ENCODE measurements at places on chromosomes 4 and X.
A peak's percentile ranks its signal among the peaks of the same experiment; 100 is the strongest.

DNA sequence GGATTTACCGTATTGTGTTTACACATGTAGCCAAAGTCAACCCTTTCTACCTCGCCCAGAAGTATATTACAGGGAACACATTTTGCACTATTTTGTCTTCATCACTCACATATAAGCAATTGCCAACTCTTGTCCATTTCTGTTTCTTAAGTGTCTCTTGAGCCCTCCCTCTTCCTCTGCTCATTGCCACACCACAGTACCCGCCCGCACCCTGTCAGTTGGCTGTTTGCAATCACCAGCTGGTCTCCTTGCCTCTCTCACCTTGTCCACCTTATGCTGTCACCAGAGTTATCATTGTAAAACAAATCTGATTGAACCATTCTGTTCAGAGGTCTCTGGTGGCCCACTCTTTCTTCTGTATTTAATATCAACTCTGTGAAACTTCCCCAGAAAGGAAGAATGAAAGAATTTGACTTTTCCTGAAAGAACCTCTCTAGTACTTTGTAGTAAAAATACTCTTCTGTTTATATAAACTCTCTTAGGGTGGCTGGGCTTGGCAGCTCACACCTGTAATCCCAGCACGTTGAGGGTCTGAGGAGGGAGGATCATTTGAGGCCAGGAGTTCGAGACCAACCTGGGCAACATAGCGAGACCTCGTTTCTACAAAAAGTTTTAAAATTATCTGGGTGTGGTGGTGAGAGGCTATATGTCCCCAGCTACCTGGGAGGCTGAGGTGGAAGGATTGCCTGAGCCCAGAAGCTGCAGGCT lies 50.2 kb downstream of the ING2 start:
- no peak for DNase-seq

GRCh38 chr4:174789657-174790056 lies 39.4 kb downstream of the GLRA3 start:
- no peak for DNase-seq

GRCh38 chrX:11672213-11672612 lies 6.5 kb upstream of the ARHGAP6 start:
- DNase-seq = no peak

DNA sequence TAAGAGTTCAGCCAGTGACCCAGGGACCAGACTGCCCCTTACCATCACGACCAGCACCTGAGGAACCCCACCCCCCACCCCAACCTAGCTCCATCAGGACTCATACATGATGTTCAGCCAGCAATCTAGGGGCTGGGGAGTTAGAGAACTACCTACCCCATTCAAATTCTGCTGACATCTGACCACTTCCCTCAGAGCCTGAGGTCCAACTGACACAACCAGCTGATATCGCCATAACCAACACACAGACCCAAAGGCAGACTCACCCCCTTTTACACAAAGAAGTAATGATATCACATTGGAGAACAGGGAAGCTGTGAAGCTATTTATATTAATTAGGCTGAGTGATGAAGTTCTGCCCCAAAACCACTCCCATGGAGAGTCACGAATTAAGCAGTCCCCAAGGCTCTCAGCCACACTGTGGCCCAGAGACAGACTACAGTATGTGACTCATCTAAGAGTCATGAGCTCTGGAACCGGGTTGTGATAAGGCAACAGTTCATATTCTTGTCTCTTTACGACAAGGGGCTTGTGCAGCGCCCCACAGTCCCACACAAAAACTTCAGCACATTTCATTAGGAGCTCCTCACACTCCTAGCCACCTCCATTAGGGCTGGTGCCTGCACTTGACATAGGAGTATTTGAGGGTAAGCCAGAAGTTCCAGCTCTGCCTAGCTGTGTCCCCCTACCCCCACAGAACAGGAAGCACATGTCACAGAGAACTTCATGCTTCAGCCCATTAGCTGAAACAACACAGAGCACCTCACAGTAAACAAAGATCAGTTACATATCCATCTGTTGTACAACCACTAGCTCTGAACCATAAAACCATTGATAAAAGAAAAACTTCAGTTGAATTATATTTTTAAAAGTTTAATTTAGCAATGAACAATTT lies 184.7 kb upstream of the ZCCHC13 start:
- peak; percentile 29 for DNase-seq
